ENCODE measurements at places on chromosomes 2 and 18.
A peak's percentile ranks its signal among the peaks of the same experiment; 100 is the strongest.

DNA sequence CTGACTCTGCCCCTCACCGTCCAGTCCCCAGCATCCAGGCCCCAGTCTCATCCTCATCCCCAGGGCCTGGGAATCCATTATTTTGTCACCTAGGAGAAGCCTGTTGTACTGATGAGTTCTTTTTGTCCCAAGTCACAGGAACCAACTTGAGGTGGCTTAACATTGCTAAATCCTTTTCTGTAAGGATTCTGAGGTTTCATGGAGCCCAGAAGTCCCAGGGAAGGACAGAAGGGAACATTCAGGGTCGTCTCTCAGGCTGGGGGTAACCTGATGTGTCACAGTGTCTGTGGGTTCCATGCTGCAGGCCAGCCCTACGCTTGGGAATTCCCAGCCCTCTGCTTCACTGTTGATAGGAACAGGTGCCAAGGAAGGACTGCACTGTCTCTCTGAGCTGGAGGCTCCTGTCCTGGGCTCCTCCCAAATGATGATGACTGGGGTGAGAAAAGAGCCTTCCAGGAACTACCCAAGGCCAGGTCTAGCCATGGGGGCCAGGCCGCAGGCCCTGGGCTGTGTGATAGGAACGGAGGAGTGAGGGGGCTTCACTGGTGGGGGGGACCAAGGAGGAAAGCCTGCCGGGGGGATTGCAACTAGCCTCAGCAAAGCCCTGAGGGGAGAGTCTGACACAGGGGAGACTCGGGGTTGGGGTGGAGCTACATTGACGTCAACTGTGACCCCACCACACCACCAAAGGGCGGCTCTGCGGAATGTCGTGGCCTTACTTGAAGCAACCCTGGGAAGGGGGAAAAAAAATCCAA is 145.7 kb downstream of the SMAD7 start:
- no peak for DNase-seq

GRCh38 chr2:121075641-121076497 is 209.1 kb downstream of the TFCP2L1 start:
- DNase-seq, result no peak

- no peak for DNase-seq
Measured at GRCh38 chr2:29561181-29561580, 360.2 kb downstream of the ALK start.

- no peak for DNase-seq
Measured at GRCh38 chr2:239391286-239392071, 9.3 kb downstream of the HDAC4 start.

- no peak for DNase-seq
Measured at GRCh38 chr2:15041429-15041837, 408.9 kb downstream of the LRATD1 start.

GRCh38 chr2:181642086-181642485 is 14.8 kb downstream of the CERKL start:
- no peak for DNase-seq

- no peak for DNase-seq
Measured at GRCh38 chr2:159144776-159145614, 141.5 kb downstream of the WDSUB1 start.

GRCh38 chr18:79809482-79810192 is 11.9 kb downstream of the KCNG2 start:
- no peak for DNase-seq

- no peak for DNase-seq
Measured at GRCh38 chr2:216765761-216766262, 70.5 kb upstream of the IGFBP5 start.

GRCh38 chr2:160666154-160667060 is 172.8 kb upstream of the RBMS1 start:
- DNase-seq, result peak; percentile 22

DNA sequence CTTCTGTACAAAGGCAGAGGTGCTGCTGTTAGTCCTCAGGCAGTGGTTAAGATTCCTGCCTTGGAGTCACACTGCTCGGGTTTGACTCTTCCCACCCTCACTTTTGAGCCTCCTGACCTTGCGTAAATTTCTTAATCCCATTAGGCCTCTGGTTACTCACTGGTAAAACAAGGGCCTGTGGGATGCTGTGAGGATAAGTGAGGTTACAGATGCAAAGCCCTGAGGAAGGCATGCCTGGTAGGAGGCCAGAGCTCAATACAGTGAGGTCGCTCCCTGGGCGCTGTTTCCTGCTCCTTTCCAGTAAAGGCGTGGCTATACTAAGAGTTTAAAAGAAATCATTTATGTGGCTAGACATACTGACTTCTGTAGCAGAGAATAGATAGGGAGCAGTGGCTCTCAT is 127.5 kb upstream of the TMEM200C start:
- no peak for DNase-seq

GRCh38 chr2:155384555-155385123 is 686.1 kb downstream of the KCNJ3 start:
- no peak for DNase-seq

DNA sequence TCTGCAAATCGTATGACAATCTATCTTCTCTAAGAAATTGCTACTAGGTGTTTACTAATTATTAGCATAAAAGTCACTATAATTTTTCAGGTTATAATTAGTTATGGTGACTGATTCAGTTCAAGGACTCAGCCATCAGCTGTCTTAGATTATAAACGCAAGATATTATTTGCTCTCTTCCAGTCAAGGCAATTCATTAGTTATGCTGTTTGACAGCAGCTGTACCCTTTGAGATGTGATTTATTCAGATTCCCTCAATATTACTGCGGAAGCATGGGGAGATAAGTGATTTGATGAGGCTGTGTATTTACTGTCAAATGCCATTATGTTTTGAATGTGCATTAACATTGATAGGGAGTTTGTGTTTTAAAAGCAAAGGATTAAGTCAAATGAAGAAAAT is 558.9 kb upstream of the FSIP2 start:
- DNase-seq, result no peak

DNA sequence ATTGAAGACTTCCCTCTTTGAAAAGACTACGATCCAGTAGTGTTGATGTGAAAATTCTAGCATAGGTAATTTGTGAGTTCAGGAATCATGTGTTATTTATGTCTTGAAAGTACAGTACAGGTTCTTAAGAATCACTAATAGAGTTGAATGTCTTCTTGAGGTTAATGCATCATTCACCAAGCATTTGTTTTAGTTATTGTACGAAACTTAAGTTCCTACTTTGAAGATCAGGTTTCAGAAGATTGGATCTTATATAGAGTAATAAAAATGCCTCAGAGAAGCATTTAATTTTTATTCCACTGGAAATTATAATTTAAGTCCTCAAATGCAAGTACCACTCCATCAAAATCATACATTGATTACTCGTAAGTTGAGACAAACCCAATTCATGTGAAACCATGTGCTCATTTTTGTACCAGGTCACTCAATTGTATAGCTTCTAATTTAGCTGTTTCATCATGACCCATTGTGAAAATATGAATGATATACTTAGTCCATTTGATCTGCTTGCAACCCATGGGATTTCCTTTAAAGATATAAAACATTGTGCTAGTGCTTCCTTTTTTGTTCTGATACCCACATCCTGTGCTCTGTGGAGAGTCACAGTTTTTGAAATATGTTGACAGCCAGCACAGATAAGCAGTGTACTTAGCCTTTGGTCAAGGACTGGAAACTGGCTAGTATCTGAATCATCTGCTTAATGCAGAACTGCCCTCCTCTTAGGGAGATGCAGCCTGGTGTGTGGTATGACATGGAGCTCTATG is 22.5 kb upstream of the RAB27B start:
- no peak for DNase-seq

GRCh38 chr2:238299803-238300202 is 11.4 kb upstream of the PER2 start:
- DNase-seq, result no peak

- DNase-seq, result no peak
Measured at GRCh38 chr2:17059458-17059857, 393.8 kb upstream of the CYRIA start.

GRCh38 chr18:48230467-48231113 is 178.6 kb downstream of the ZBTB7C start:
- DNase-seq, result no peak

DNA sequence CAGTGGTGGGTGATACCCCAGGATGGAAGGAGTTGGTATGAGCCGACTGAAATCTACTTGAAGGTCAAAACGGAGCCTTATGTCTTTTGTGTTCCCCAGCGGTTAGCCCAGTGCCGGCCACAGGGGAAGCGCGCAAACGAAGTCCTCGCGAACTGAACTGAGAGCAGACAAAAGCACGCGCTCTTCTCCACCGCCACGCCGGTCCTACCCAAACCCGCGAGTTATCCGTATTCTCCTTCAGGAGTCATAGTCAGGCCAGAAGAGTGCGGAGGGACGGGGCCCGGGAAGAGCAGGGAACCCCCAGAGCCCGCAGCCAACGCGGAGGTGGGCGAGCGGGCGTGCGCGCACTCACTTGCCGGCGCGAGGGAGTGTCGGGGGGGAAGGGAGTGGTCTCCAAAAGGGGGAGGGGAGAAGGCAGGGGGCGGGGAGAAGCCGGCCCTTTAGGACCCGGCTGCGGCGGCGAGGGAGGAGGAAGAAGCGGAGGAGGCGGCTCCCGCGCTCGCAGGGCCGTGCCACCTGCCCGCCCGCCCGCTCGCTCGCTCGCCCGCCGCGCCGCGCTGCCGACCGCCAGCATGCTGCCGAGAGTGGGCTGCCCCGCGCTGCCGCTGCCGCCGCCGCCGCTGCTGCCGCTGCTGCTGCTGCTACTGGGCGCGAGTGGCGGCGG is at the start of gene IGFBP2:
TSS of gene IGFBP2 (plus strand) at position 469 of the 664 bp plus-strand sequence. CDS start at position 573, 104 bp downstream.
- DNase-seq, result peak; percentile 34

DNA sequence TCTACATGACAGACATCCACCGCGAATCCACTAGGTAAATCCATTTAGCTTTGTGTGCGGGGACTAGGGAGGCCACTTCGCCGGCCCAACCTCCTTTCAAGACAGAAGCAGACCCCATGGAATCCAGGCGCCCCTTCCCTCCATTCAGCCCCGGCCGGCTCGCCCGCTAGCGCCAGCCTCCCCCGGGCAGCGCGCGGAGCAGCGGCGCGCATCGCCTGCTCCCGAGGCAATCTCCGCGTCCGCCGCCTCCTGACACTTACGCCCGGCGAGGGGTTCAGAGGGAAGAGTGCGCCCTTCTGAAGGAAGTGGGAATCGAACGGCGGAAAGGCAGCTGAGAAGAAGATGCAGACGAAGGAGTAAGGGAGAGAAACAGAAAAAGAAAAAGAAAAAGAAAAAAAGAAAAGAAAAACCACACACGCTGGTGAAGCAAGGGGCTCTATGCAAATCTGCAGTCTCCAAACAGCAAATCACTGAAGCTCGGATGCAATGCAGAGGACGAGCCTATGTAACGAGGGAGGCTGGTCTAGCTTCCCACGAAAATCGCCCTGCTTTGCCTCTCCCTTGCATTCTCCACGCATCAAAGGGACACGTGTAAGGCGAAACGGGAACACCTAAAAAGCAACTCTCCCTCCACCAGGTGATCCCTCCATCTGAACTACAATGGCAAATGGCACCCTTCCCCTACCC is 684.4 kb downstream of the NRXN1 start:
- no peak for DNase-seq

DNA sequence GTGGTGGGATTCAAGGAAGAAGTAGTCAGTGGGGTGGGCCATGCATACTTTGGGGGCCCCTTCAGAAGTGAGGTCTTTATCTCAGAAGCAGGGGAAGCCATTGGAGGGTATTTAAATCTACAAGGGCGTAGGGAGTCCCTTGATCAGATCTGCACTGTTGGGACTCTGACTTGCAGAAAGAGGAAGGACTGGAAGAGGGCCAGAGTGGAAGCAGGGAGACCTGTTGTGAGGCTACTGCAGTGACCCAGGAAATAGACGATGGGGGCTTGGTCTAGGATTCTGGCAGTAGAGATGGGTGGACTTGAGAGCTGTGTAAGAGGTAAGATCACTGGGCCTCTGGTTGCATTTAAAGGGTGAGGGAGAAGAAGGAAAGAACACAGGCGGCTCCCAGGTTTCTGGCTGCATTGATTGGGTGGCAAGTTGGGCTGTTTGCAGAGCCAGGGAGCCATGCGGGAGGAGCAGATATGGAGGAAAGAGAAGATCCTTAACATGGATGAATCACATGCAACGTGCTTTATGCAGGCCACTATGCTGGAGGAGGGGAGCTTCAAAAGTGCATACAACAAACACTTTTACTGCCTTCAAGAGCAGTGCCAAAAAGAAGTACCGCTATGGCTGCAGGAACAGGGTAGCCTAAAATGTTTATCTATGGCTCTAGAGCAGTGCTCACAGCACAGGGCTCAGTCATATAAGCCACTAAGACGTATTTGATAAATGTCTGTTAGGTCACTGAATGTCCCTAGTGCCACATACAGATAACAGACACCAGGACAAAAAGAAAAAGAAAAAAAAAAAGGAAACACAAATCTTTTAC is 2.3 kb downstream of the SFXN5 start:
- no peak for DNase-seq

DNA sequence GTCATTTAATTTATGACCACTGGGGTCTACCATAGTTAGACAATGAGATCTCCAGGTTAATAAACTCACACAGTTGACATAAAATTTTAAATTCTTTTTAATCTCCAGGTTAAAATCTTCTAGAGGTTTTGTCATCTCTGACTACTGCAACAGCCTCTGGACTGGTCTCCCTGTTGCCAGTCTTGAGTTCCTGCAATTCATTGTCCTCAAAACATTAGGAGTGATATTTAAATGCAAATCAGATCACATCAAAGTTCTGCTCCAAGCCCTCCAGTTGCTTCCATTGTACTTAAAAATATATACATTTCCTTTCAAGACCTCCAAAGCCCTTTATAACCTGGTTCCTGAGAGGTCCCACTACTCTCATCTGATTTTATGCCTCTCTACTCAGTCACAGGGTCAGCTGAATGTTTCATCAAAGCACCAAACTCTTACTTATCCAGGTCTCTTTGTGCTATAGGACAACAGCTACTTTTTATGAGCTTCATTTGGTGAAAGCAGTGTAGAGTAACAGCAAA is 18.6 kb upstream of the LINC00305 start:
- no peak for DNase-seq

- DNase-seq, result no peak
Measured at GRCh38 chr18:22088029-22088428, 81.4 kb upstream of the GATA6 start.

DNA sequence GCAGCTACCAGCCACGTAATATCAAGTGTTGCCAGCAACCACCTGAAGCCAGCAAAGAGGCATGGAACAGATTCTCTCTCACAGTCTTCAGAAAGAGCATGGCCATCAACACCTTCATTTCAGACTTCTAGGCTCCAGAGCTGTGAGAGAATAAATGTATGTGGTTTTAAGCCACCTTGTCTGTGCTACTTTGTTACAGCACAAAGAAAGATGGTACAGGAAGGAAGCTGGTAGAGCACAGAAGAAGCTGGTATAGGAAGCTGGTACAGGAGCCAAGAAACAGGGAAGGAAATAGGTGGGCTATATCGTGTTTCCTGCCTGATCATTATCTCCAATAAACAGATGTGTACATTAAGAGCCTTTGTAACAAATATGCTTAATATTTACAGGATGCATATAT is 217.4 kb downstream of the DPP10 start:
- DNase-seq, result no peak

- DNase-seq, result peak; percentile 93
Measured at GRCh38 chr2:219176818-219177551, at the start of gene CNPPD1. TSS of gene CNPPD1 (minus strand) at chr2:219176925. CDS start at chr2:219176828, 97 bp downstream.

GRCh38 chr18:394987-395362 is 105.5 kb downstream of the COLEC12 start:
- no peak for DNase-seq

GRCh38 chr2:96505231-96505889 is at the start of gene NEURL3:
TSS of gene NEURL3 (minus strand) at chr2:96505357. CDS start at chr2:96505286, 71 bp downstream.
- peak; percentile 7 for DNase-seq

Measured in stimulated activated naive CD8-positive, alpha-beta T cell treated with anti-CD3 and anti-CD28 coated beads, Interleukin-15, amount 100 ng/mL, for 72 hours (primary cell).